Stomach (tissue), 19 donors: ENCODE measurements at places on chromosomes 1 and 21. TPM values are rescaled to one million over a fixed set of nuclear protein-coding genes. Genes with fewer than 3 reads are reported as not detected.

Gene ATF3
- total RNA-seq, result not detected

Gene DMBX1
- total RNA-seq, result not detected

Gene MTARC2
- 68.1 TPM for total RNA-seq

Gene TMEM240
- not detected for total RNA-seq

Gene ABCA4
- total RNA-seq, result not detected

Gene OR2T33
- not detected for total RNA-seq

Gene SELENBP1
- 281 TPM for total RNA-seq

Gene LCE5A
- not detected for total RNA-seq

Gene CYP4X1
- 0.58 TPM for total RNA-seq

Gene LDLRAD1
- not detected for total RNA-seq

Gene ADAMTS4
- total RNA-seq, result 20.6 TPM

Gene CLCA1
- total RNA-seq, result 25.9 TPM

Gene THAP3
- 10.4 TPM for total RNA-seq

Gene LGALS8
- total RNA-seq, result 78.8 TPM

Gene KIF17
- total RNA-seq, result not detected

Gene EIF2D
- total RNA-seq, result 18.2 TPM

Gene LAMC1
- total RNA-seq, result 175 TPM

Gene SPOCD1
- 0.55 TPM for total RNA-seq

Gene TNN
- 1.1 TPM for total RNA-seq

Gene BTBD8
- 12.5 TPM for total RNA-seq

Gene C1orf141
- not detected for total RNA-seq

Gene CD164L2
- not detected for total RNA-seq

Gene FMO3
- total RNA-seq, result 2.3 TPM

Gene PADI1
- total RNA-seq, result not detected

Gene SLC16A4
- 11.1 TPM for total RNA-seq

Gene RHEX
- total RNA-seq, result 0.87 TPM

Gene MORN1
- 18.1 TPM for total RNA-seq

Gene S100A4
- 26.8 TPM for total RNA-seq

Gene NFASC
- total RNA-seq, result 22.6 TPM

Gene PSRC1
- 2.6 TPM for total RNA-seq

Gene PRAMEF2
- total RNA-seq, result not detected

Gene KLF17
- not detected for total RNA-seq

Gene C1orf87
- not detected for total RNA-seq

Gene FCGR3B
- not detected for total RNA-seq

Gene OVAAL
- not detected for total RNA-seq

Gene OR2T29
- not detected for total RNA-seq

Gene BRDT
- not detected for total RNA-seq

Gene RXFP4
- total RNA-seq, result not detected

Gene CTSK
- total RNA-seq, result 7.6 TPM

Gene GPR157
- 5.4 TPM for total RNA-seq

Gene SPRR1A
- not detected for total RNA-seq

Gene C1orf94
- not detected for total RNA-seq

Gene GJA5
- total RNA-seq, result 3.5 TPM

Gene IFI16
- total RNA-seq, result 24.3 TPM

Gene OR10Z1
- total RNA-seq, result not detected

Gene CLCA4
- total RNA-seq, result not detected

Gene RNASEL
- total RNA-seq, result 8.3 TPM
